CD4-positive, alpha-beta memory T cell (primary cell): ENCODE measurements at places on chromosomes 6 and 20.

DNA sequence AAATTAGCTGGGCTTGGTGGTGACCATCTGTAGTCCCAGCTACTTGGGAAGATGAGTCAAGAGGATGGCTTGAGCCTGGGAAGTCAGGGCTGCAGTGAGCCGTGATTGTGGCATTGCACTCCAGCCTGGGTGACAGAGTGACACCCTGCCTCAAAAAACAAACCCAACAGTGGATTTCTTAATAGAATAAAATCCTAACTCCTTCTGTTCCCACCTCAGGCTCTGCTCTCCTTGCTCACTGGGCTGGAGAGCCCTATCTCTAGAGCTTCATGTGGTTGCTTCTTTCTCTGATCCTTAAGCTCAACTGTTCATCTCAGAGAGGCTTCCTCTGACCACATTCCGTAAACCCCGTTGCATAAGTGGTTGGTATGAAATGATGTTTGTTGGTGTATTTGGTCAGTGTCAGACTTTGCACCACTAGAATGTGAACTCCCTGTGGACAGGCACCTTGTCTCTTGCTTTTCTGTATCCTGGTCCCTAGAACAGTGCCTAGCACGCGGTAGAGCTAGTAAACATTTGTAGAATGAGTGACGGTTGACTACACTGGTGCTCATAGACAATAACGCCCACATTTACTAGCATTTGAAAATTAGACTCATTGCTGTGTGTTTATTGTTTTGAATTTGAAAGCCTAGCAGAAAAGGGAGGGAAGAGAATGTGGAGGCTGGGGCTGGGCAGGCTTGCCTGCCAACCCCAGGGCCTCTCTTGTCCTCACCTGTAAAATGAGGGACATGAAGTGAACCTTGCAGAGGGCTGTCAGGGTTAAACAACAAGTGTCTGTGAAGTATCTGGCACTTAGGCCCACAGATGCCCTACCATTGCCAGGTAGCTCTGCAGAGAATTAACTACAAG, 4.2 kb downstream of the MAPRE1 start:
- no peak for DNase-seq

GRCh38 chr6:100846276-100846675, 34.9 kb downstream of the ASCC3 start:
- no peak for DNase-seq

DNA sequence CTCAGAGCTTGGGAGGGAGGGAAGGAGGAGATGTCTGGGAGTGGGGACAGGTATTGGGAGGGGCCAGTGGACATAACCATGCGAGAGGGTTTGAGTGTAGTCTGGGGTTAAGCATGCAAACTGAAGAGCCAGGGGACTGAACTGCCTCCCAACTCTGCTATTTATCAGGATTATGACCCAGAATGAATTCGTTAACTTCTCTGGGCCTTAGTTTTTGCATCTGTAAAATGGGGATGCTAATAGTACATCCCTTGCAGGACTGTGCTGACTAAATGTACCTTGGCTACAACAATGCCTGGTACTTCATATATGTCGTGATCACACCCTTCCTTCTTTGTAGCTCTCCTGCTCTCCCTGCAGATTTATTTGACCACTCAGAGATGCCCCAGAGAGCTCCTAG, 83.6 kb downstream of the MDGA1 start:
- DNase-seq, result no peak

GRCh38 chr6:15551262-15551661, 111.6 kb downstream of the DTNBP1 start:
- DNase-seq, result no peak

- no peak for DNase-seq
Measured at GRCh38 chr6:5132731-5133130, 47.6 kb downstream of the PPP1R3G start.

DNA sequence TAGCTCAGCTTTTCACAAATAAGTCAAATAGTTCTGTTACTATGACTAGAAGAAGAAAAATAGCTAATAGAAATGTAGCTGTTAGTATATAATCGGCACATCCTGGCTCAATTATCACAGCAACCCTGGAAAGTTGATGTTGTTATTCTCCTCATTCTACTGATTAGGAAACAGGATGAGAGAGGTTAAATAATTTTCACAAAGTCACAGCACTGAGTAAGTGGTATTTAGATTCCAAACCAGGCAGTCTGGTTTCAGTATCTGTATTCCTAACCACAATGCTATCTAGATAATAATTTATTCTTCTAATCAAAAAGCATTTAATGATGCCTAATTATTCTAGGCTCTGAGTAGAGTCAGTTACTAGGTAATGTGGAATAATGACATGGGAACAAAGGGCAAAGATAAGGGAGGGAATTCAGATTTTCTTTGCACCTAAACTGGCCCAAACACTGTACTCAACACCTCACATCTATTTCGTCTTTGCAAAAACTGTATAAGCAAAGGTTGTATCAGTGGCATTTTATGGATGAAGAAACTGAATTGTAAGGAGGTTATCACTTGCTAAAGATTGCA, 51.3 kb downstream of the PDE7B start:
- DNase-seq, result no peak

GRCh38 chr6:52454556-52454955, 34.4 kb downstream of the EFHC1 start:
- no peak for DNase-seq

GRCh38 chr20:24994186-24994465, 1.6 kb upstream of the APMAP start:
- DNase-seq, result no peak

- DNase-seq, result no peak
Measured at GRCh38 chr6:24738741-24739140, 19.8 kb upstream of the C6orf62 start.

DNA sequence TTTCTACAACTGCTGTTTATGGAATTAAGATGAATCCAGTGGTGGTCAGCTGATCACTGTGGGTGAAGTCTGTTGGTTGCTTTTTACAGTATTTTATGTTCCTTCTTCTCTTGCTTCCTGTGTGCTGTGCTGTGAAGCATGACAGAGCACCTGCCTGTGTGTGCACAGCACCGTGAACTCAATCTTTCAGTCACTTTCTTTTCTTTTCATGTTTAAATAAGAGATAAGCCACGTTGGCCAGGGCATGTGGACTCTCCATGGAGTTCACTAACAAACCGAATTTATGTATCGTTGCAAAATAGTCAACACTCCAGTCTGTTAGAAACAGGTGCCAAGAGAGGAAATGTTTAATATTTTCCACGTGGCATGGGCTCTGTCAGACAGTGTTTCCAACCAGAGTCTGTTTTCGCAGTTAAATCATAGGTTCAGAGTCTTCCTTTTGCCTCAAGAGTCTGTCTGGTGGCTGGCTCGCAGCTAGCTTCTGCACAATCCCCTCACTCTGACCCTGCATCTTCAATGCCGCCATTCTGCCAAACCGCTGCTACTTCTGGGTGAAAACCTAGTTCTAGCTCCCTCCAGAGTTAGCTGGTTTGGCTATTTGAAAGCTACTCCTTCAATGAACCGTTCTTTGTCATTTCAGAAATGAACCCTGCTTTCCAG, 73.2 kb downstream of the QRSL1 start:
- DNase-seq, result no peak

GRCh38 chr6:22940581-22941290, 371.4 kb downstream of the HDGFL1 start:
- DNase-seq, result no peak

- no peak for DNase-seq
Measured at GRCh38 chr6:14612016-14612980, 494.7 kb downstream of the CD83 start.

GRCh38 chr6:14598017-14598864, 480.7 kb downstream of the CD83 start:
- no peak for DNase-seq

DNA sequence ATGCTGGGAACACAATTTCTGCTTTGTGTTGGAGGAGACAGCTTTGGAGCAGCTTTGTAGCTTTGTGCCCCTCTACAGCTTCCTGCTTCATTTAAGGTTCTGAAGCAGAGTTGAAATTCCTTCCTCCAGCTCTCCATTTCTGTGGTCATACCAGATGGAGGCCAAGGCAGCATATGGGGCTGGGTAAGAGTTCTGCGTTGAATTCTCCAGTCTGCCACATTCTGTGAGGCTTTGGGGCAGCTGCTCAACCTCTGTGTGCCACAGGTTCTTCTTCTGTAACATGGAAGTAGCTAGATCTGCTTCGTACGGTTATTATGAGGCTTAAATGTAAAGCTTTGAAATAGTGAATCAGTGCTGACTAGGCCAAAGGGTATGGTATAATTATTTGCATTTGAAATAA, 2.9 kb upstream of the TRIM26 start:
- no peak for DNase-seq

- DNase-seq, result no peak
Measured at GRCh38 chr6:29675561-29675960, 5.4 kb downstream of the ZFP57 start.

DNA sequence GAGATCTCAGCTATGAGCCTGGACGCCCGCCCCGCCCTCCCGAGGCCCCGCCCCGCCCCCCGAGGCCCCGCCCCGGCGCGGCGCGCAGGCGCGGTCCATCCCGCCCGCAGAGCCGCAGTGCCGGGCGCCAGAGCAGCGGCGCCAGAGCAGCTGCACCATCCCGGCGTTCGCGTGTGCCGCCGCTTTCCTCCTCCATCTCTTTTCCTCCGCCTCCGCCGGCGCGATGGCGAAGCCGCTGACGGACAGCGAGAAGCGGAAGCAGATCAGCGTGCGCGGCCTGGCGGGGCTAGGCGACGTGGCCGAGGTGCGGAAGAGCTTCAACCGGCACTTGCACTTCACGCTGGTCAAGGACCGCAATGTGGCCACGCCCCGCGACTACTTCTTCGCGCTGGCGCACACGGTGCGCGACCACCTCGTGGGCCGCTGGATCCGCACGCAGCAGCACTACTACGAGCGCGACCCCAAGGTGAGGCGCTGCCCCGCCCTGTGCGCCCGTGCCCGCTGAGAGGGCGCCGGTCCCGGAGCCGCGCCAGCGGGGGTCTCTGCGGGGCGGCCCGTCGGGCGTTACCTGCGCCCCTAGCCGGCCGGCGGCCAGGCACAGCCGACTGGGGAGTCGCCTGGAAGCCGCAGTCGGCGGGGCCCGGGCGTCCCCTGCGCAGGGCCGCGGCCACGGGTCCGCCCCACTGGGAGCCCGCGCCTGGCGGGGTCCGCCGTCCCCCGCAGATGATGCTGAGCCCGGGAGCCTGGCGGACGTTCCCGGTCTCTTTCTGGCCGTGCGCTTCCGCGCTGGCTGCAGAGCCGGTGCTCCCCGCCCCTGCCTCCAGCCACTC, at the start of gene PYGB:
Gene PYGB, plus strand, starts transcription at position 130 of the 830 bp plus-strand sequence. Its CDS starts 94 bp downstream, at position 224.
- peak; percentile 63 for DNase-seq

DNA sequence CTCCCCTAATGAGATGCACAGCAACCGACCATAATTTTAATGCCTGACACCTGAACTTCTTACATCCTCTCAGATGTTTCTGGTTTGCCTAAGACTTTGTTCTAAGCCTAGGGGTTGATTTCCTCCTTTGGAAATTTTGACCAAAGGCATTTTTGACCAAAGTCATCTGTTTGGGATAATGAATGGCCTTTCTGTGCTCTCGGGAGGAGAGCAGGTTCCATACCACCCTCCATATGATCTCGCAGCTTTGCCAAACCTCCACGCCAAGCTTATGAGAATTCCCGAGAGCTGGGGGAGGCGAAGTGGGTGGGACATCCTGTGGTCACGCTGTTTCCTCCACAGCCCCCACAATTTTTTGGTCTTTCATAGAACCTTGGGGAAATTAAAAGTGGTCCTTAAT, 91.7 kb downstream of the SCML4 start:
- DNase-seq, result no peak

DNA sequence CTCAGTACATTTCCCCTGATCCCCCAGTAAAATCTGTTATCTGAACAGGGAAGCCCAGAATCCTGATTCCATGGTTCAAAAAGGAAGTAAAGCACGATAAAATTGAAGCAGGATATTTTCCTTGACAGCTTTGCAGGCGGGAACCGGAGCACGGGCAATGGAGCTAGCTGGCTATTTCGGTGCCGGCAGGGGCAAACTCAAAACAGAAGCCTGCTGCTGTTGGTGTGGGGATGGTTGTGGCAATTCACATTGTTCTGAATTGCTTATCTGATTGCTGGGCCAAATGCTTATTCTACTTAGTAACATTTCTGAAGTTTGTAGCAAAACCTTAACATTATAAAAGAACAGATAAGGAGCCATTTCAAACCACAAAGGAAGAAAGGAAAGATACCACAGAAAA, 172.4 kb downstream of the MMS22L start:
- DNase-seq, result no peak

GRCh38 chr6:89350281-89350966, 2.1 kb downstream of the UBE2J1 start:
- DNase-seq, result no peak

DNA sequence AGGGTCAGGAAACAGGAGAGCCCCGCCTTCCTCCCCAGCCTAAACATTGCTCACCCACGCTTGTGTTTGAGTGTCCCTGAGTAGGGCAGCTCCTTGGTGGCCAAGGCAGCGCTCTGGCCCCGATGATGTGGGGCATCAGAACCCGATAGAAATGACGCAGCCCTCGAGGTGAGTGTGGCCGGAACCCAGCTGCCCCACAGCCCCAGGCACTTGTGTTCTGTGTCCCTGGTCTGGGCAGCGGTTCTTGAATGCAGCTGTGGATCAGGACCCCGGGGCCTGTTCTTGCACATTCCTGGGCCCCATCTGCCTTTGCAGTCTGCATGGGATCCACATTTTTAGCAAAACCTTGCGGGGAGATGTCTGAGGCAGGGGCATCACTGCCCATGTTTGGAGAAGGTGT, 12.8 kb downstream of the RBM38 start:
- DNase-seq, result no peak

DNA sequence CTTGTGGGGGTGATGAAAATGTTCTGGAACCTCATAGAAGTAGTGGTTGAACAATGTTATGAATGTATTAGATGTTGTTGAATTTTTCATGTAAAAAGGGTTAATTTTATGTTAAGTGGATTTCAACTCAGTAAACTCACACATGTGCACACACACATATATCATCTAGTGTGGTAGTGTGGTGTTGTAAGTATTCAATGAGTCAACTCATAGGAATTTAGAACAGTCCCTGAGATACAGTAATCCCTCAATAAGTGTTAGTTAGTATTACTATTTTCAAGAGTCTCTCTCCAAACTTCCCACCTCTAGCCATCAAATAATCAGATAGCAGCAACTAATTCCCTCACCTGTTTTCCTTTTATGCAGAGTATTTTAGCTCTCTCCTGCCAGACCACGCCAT, 563.1 kb upstream of the JARID2 start:
- no peak for DNase-seq

GRCh38 chr6:91717094-91717493, 1130.2 kb upstream of the MAP3K7 start:
- no peak for DNase-seq

DNA sequence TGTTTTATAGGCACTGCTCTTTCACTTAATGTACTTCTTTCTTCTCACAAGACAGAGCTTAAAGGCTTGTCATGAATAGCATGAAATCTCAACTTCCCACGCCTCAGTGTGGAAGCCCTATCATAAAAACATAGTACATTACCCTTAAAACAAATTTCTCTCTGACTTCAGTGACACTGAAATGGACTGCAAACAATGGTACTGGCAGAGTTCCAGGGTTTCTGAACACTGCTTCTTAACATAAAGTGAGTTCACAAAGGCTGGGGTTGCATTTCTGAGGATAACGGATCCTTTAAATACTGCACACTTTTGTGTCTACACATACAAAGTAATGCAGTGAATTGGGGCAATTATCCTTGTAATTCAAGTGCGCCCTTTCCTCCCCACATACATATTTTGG, 32.3 kb upstream of the PLEKHG1 start:
- DNase-seq, result no peak
